ENCODE measurements at places on chromosomes 7 and 10.

GRCh38 chr7:99455874-99456273 is 10.1 kb downstream of the ATP5MF start:
- no peak for DNase-seq

- DNase-seq = no peak
Observed at GRCh38 chr10:77501152-77501845, 136.3 kb downstream of the KCNMA1 start.

GRCh38 chr7:114264023-114264422 is 150.6 kb upstream of the FOXP2 start:
- DNase-seq = no peak

GRCh38 chr7:151566897-151567320 is 47.2 kb upstream of the RHEB start:
- DNase-seq = peak; percentile 58

GRCh38 chr7:13201628-13202027 is 514.2 kb downstream of the ARL4A start:
- no peak for DNase-seq

- no peak for DNase-seq
Observed at GRCh38 chr7:6294839-6295238, 22.4 kb upstream of the CYTH3 start.

GRCh38 chr10:111558211-111558610 is 481.4 kb downstream of the ADRA2A start:
- no peak for DNase-seq

- no peak for DNase-seq
Observed at GRCh38 chr7:16563281-16564022, 36.8 kb downstream of the LRRC72 start.

DNA sequence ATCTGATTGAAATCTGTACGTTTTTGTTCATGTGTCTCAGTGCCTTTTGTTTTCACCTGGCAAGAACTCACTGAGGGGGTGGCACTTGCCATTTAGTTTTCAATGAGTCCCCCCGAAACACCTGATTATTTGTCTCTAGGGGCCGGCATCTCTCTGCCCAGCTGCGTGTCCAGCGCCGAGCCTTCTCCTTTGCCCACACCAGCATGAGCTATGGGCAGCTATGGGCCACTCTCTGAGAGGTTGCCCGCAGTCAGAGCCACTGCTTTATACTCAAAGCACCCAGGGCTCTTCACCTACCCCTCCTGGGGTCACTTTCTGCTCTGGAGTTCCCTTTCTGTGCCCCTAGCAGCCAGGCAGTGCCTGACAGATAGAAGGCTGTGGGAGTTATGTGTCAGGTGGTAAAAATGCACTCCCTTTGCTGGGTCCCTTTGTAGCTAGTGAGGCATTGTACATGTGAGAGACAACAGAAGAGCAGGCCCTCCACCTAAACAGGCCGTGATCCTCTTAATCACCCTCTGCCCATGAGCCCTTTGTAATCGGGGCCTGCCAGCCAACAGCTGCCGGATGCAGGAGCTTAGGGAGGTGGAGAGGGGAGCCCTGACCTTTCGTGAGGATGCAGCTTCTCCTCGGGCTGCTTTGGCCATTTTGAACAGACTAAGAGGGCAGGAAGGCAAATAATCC is 133.1 kb upstream of the NPS start:
- DNase-seq = no peak

- DNase-seq = no peak
Observed at GRCh38 chr7:36309716-36310115, 79.9 kb upstream of the ANLN start.

- no peak for DNase-seq
Observed at GRCh38 chr7:105787793-105788192, 88.6 kb downstream of the ATXN7L1 start.

- peak; percentile 88 for DNase-seq
Observed at GRCh38 chr10:131885391-131886165, 15.2 kb upstream of the PPP2R2D start.

DNA sequence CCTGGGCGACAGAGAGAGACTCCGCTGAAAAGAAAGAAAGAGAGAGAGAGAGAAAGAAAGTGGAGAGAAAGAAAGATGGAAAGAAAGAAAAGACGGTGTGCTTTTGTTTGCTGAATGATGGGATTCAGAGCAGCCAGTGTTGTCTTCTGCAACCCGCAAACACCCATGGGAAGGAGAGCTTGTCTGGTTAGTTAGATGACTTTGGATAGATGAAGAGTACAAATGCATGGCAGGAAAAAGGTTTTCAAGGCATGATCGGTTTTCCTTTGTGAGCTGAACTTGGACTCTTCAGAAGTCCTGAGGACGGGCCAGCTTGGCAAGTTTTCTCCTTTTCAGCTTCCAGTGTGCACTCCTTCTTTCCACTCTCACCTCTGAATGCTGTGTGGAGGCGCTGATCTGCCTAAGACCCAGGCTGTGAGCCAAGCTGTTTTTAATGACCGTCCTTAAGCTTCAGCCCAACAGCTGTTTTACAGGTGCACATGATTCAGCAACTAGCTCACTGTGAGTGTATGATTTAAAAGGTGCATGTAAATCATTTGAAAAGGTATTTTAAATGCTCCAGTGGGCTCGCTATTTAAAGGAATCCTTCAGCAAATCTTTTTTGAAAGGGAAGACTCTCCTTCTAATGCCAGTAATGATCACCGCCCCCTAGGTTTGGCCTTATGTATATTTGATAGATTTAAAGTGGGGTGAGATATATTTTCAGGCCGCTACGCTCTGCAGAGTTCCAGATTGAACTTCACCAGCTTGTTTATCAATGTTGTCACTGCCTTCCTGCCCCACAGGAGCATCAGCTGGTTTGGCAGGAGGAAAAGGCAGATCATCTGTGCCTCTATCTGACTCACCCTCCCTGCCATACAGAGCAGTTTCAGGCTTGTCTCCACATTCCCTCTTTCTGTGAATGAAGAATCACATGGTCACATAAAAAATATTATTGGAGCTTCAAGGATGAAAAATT is 115.0 kb downstream of the PLXDC2 start:
- no peak for DNase-seq
